AG04450 (cell line): ENCODE measurements at places on chromosomes 2 and 18. TPM values are rescaled to one million over a fixed set of nuclear protein-coding genes. Genes with fewer than 3 reads are reported as not detected.

DNA sequence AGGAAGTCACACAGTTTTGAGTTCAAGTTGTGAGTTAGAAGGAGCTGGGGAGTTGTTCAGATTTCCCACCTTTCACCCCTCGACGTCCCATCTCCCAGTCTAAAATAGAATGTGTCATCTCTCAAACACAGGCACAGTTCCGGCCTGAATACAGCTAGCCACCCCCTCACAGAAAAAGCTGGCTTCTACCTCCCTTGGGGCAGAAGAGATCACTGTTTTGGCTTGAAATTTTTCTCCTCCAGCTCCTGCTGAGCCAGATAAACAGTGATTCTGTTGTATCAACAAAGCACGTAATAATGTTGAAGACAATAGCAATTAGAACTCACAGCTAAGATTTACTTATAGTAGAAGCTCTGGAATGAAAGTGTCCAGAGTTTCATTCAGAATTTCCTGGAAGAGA, 74.7 kb downstream of the KIAA2012 start:
- DNase-seq = no peak

DNA sequence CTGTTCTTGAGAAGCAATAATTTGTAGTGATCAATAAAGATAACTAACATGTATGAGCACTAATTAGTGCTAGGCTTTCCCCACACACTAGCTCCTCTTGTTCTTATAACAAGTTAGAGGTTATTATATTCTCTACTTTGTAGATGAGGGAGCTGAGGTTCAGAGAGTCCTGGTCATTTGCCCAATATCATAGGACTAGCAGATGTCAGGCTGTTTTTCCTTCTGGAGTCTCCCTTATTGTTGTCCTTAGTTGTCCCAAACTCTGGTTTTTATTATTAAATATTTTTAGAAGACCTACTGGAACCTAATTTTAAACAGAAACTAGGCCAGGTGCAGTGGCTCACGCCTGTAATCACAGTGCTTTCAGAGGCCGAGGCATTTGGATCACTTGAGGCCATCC, 16.5 kb upstream of the TTC39C start:
- DNase-seq = no peak

- DNase-seq = no peak
Observed at GRCh38 chr2:103616891-103617290, 855.1 kb downstream of the TMEM182 start.

GRCh38 chr18:23943903-23944624, 70.5 kb upstream of the TTC39C start:
- peak; percentile 47 for DNase-seq

- DNase-seq = no peak
Observed at GRCh38 chr18:50099725-50100407, 95.1 kb downstream of the MYO5B start.

- no peak for DNase-seq
Observed at GRCh38 chr2:8752385-8752784, 70.5 kb downstream of the ID2 start.

DNA sequence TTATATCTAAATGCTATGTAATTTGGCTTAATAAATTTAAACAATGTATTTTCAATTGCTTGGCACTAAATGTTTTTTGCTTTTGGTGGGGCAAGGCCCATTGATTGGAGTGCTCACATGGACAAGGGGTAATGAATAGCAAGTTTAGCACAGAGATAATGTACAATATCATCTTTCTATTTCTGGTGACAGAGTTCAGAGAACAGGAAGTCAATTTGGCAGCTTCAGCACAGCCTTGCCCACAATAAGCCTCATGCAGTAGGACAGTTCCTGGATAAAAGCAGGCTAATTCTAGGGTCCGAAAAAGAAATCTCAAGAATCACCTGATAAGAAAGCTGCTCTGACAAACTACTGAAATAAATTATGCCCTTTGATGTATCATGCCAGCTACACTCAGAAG, 443.9 kb upstream of the FSHR start:
- no peak for DNase-seq

DNA sequence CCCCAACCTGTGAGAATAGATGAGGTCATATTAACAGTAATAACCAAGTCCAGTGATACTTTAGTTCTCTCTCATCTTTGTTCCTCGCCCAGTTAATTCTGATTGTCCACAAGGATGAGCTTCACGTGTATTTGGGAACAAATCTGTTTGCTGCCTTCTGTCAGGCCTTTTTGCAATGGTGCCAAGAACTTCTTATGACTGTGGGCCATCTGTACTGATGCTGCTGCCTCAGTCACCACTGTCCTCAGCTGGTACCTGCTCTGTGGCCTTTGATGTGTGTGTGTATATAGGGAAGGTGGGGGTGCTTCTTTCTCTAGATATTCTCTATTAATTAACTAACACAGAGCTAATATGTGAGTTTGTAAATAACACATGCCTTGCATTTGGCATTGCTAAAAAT, 392.9 kb downstream of the TGIF1 start:
- DNase-seq = no peak

- no peak for DNase-seq
Observed at GRCh38 chr2:202508686-202509085, 126.1 kb upstream of the FAM117B start.

DNA sequence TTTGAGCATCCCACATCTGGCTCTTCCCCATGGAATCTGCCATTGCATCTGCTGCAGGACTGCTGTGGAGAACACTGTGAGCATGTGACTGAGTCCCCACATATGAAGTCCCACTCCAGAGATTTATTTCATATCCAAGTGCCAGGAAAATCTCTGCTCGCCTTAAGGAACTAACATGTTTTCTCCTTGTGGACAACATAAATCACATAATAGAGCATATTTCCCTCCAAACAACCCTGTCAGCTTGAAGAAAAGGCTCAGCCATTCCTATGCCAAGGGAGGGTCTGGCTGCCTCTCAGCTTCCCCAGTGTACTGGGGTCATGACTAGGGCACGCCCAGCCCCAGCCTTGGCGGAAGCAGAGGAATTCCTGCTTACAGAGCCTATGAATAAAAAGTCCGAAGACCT, 193.7 kb downstream of the DNER start:
- DNase-seq = no peak

GRCh38 chr2:128421286-128421685, 102.6 kb upstream of the HS6ST1 start:
- no peak for DNase-seq

DNA sequence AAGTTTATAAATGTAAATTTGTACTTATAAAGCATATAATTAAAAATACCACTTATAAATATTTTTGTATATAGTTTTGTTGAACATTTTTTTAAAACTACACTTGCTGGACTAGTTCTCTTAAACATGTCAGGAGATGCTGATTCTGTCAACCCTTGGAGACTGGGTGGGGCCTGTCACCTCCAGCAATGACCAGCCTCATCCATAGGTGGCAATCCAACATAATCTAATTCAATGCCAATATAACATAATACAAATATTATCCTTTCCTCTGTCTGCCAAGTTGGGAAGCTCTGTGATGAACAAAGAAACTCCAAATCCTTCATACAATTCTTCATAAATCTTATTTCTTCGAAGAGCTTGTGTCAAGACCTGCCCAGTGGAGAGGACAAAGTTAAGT, 140.4 kb downstream of the RBMS1 start:
- no peak for DNase-seq

DNA sequence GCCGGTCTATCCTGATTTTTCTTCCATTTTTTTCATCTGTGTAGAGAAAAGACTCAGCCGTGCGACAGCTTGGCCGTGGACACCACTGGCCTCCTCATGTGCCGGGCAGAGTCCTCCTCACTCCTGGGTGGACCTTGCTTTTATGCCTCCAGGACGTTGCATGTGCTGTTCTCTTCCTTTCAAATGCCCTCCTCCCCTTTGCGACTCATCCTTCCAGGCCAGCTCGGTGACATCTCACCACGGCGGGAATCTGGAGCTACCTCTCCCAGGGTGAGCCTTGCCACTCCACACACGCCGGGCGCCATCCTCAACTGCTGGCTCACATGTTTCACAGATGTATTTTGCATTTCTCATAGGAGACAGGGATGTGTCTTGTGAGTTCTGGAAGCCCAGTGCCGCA, 198.5 kb upstream of the HDAC4 start:
- DNase-seq = no peak

- no peak for DNase-seq
Observed at GRCh38 chr2:169069341-169069740, at the start of gene DHRS9. TSS of gene DHRS9 (plus strand) at chr2:169069563. CDS start at chr2:169081582, 12,019 bp downstream.

- no peak for DNase-seq
Observed at GRCh38 chr18:3245853-3246634, 1.6 kb upstream of the MYL12A start.

GRCh38 chr2:207123335-207123744, 42.4 kb downstream of the KLF7 start:
- no peak for DNase-seq

DNA sequence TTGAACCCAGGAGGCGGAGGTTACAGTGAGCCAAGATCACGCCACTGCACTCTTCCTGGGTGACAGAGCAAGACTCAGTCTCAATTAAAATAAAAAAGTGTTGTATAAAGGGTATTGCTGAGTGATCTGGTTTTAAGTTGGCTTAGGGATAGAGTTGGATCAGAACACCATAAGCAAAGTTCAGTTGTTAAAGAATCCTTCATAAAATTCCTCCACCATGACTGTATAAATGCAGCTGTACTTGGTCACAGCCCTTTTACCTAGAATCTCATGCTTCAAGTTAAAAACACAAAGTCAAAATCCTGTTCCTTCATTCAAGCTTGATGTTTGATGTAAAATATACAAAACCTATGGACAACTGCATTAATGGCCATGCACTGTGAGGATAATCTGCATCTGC, 33.4 kb upstream of the PNO1 start:
- no peak for DNase-seq

DNA sequence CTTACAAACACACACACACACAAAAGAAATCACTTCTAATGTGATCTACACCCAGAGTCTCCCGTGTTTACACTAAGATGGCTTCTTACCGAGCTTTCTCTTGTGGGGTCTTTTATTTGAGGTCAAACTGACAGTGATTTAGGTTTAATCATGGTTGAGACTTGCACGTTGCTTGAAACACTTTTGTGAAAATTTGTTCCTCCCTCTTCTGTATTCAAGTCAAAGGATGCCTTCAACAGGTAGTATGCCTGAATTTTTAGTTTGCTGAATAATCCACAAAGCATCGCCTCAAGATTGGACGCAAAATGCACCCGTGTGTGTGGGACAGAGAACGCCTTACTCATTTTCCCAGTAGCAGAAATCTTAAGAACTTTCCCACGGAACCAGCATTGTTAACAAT, 4.0 kb upstream of the ZNF516 start:
- DNase-seq = no peak

DNA sequence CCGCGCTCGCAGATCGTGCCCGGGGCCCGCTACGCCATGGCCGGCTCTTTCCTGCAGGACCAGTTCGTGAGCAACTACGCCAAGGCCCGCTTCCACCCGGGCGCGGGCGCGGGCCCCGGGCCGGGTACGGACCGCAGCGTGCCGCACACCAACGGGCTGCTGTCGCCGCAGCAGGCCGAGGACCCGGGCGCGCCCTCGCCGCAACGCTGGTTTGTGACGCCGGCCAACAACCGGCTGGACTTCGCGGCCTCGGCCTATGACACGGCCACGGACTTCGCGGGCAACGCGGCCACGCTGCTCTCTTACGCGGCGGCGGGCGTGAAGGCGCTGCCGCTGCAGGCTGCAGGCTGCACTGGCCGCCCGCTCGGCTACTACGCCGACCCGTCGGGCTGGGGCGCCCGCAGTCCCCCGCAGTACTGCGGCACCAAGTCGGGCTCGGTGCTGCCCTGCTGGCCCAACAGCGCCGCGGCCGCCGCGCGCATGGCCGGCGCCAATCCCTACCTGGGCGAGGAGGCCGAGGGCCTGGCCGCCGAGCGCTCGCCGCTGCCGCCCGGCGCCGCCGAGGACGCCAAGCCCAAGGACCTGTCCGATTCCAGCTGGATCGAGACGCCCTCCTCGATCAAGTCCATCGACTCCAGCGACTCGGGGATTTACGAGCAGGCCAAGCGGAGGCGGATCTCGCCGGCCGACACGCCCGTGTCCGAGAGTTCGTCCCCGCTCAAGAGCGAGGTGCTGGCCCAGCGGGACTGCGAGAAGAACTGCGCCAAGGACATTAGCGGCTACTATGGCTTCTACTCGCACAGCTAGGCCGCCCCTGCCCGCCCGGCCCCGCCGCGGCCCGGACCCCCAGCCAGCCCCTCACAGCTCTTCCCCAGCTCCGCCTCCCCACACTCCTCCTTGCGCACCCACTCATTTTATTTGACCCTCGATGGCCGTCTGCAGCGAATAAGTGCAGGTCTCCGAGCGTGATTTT, 7.6 kb downstream of the TBR1 start:
- DNase-seq = no peak

GRCh38 chr2:69952336-69953115, 8.9 kb downstream of the ASPRV1 start:
- no peak for DNase-seq

GRCh38 chr2:156592809-156593593, 156.8 kb downstream of the GPD2 start:
- no peak for DNase-seq

- no peak for DNase-seq
Observed at GRCh38 chr18:49985236-49985635, 171.9 kb upstream of the ACAA2 start.

DNA sequence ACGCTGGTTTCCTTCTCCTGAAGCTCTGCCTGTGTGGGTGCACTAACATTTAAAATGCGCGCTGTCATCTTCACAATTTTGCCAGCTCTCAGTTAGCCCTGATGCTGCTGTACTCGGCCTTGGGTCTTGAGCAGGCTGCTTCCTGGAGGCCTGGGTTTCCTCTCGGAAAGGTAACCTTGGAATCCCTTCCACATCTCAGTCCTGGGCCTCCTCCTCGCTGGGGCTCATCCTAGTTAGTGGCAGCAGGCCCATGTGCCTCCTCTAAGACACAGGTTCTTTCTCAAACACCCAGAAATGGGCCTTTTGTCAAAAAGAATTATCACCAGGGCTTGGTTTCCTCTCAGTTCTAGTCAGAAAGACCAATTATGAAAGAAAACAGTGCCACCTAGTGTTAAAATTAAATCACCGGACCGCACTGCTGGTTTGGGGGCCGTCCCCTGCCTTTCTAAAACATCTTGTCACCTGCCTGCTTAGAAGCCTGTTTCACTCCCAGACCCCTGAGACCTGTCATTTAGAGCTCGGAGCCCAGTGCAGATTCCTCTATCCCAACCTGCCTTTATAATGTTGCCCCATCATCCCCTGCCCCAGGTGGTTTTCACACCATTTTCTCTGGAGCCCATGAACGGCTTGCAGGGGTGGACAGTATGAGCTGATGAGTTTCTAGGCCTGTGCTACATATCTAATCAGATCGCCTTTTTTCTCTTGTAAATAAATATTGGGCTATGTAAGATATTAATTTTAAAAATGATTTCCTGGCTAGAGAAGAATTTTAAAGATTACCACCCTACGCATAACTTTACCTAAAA, 42.4 kb downstream of the HK2 start:
- no peak for DNase-seq

Gene HOXD13
- not detected in 2 replicates for polyA plus RNA-seq

Gene SLC23A3
- 0.26 and 0.53 TPM in 2 replicates for polyA plus RNA-seq

Gene CNGA3
- polyA plus RNA-seq = not detected in 2 replicates

Gene AMER3
- polyA plus RNA-seq = not detected in 2 replicates

Gene TAF4B
- polyA plus RNA-seq = 0.32 and 0.40 TPM in 2 replicates

Gene ALPG
- polyA plus RNA-seq = not detected in 2 replicates

Gene STARD6
- 0.14 TPM in 1 of 2 replicates, not detected in the other for polyA plus RNA-seq
